SJSA1 (cell line): ENCODE measurements at places on chromosomes 5 and 9. TPM values are rescaled to one million over a fixed set of nuclear protein-coding genes. Genes with fewer than 3 reads are reported as not detected.
A peak's percentile ranks its signal among the peaks of the same experiment; 100 is the strongest.

- no peak for DNase-seq
Measured at GRCh38 chr9:2362150-2362549, 259.4 kb upstream of the VLDLR start.

DNA sequence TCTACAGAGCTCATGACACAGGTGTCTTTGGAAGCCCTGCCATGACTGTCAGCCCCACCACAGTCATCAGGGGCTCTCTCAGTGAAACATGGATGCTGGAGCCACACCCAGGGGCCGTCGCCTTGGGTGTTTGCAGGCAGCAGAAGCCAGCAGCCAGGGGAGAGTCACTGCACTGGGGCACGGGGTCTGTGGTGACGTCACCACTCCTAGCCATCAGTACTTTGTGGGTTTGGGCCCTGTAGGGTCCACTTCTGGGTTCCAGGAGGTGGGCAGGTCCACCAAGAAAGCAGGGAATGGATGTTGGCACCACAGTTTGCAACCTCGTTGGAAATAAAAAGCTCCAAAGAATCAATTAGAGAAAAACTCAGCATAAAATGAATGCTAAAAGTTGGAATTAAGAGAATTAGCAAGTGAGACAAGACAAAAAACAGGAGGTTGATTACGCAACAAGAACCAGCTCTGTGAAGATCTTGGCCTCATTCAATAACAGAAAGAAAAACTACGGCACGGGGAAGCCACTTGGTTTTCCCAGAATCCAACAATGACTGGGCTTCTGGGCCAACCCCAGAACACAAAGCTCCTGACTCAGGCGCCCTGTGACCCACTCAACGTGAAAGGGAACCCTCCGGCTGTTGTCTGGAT lies 34.3 kb downstream of the MED10 start:
- DNase-seq = no peak

The SHOC1 gene
- total RNA-seq = not detected in 2 replicates

The UHRF2 gene
- total RNA-seq = 19.0 and 20.9 TPM in 2 replicates

DNA sequence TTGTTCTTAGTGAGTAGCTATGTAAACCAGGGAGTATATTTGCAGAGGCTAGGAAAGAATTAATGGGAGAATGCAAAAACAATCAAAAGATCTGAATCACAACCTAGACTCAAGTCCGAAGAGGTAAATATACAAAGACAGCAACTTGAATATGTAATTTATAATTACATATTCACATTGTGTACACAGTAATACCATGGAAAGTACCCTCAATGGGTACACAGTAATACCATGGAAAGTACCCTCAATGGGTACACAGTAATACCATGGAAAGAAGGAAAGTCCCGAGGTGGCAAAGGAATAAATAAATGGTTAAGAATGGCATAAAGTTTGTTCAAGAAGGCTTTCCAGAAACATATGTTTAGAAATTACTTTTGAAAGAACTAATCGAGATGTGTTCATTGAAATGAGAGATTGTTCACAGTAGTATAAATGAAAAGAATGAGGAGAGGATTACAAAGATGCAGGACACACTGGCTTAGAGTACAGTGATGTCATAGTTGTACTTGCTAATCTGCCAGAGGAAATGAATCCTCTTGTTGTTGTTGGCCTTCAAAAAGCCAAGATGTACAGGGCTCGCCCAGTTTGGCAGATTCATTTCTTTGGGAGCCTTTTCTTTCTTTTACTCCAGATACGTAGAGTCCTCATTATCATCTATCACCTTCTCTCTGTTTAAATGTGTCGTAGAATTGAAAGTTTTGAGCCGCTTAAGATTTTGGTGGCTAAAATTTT lies 116.0 kb downstream of the UNC13B start:
- no peak for DNase-seq

The CDH9 gene
- total RNA-seq = not detected in 2 replicates

The TMED9 gene
- 141 and 148 TPM in 2 replicates for total RNA-seq

GRCh38 chr5:109876030-109876725 lies 186.5 kb downstream of the MAN2A1 start:
- no peak for DNase-seq

- DNase-seq = no peak
Measured at GRCh38 chr9:385818-386398, 171.2 kb downstream of the DOCK8 start.

- DNase-seq = no peak
Measured at GRCh38 chr5:124105326-124105725, 593.3 kb downstream of the CSNK1G3 start.

The PCDHB8 gene
- total RNA-seq = 0.75 and 1.8 TPM in 2 replicates

GRCh38 chr5:66597183-66597757 lies 1.1 kb downstream of the MAST4 start:
- DNase-seq = no peak

DNA sequence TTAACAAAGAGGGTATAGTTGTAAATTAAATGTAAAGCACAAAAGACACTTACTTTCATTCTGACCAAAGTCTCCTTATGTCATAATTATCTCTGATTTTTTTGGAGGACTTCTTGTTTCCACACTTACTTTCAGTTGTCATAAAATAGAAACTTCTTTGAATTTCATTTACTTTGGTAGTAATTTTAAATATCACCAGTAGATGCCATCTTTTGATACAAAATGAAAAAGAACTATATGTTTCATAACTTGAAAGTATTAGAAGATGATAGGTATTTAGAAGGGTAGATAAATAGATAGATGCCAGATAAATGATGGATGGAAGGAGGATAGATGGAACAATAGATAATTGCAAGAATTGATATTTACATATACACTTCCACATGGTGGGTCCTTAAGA lies 1865.3 kb upstream of the CDH9 start:
- DNase-seq = no peak

GRCh38 chr5:30605693-30606268 lies 587.7 kb upstream of the CDH6 start:
- DNase-seq = no peak

DNA sequence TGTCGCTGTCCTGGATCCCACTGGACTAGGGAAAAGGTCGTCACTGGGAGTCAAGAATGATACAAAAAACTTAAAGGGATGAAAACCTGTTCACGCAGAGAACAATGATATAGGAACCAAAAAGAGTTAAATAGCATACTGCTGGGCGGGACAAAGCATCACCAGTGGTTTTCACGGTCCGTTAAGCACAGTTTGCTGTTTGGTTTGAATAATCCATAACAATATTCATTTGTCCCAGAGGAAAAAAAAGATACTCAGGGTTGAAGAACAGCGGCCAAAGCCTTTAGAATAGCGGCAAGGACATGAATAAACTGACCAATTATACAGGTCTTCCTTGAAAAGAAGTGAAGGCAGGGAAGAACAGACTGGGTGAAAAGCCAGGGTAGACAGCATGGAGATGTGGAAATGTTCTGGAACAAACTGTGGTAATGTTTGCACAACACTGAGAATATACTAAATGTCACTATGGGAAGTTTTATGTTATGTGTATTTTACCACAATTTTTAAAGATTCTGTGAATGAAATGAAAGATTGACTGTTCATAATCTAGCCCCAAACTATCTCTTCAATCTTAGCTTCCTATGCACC lies 60.8 kb downstream of the MTMR12 start:
- DNase-seq = no peak

The SV2C gene
- not detected in 2 replicates for total RNA-seq

- no peak for DNase-seq
Measured at GRCh38 chr9:90299968-90300367, 342.7 kb downstream of the DIRAS2 start.

- DNase-seq = no peak
Measured at GRCh38 chr5:172579403-172579990, 61.6 kb upstream of the NEURL1B start.

DNA sequence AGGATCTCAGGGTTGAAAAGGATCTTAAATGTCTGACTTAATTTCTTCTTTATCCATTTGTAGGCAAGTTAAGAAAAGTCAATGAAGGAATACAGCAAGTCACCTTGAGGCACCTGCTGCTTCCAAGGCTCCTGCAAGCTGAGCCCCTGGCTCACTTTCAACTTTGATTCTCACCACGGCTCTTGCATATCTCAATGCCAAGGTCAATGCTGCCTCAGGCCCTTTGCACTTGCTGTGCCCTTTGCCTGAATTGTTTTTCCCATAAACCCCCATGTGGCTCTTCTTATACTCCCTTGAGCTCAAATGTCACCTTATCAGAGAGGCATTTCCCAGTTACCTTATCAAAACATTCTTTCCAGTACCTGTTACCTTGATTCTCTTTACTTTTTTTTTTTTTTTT lies 144.3 kb upstream of the RAPGEF1 start:
- no peak for DNase-seq

DNA sequence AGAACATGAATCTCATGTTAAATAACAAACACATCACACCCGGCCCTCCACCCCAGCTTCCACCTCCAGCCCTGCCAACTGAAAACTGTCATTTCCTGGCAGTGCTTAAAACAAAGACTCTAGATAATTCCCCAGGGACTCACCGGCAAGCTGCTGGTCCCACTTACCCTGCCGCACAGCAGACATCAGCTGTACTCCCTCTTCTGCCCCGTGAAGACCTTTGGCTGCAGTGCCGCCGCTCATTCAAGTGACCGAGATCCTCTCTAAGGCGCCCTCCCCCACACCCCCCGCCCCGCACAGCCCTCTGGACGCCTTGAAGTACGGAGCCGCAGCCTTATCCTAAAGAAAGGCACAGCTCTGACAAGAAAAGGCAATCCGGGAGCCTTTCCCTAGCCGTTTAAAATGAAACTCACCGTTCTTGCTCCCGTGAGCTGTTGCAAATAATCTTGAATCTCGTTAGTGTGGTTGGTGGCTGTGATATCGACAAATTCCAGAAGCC lies 434 bp downstream of the GLRX start:
- no peak for DNase-seq

DNA sequence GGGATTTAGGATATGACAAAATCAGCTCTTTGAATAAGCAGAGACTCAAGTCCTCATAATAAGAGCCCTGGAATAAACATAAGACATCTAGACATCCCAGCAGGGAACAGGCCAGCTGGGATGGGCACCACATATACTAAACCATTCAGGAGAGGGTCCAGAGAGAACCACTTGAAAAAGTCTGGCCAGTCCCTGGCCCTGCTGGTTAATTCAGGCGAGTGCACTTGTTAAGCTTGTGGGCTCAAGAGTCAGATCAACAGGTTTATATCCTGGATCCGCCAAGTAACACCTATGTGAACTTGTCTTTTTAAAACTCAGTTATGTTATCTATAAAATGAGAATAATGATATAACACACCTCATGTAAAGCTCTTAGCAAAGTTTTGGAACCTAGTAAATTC lies 63.3 kb downstream of the CAVIN4 start:
- no peak for DNase-seq

- DNase-seq = no peak
Measured at GRCh38 chr9:16003785-16004184, 450.9 kb downstream of the CCDC171 start.

GRCh38 chr9:136943291-136944211 lies 987 bp downstream of the FBXW5 start:
- DNase-seq = no peak

DNA sequence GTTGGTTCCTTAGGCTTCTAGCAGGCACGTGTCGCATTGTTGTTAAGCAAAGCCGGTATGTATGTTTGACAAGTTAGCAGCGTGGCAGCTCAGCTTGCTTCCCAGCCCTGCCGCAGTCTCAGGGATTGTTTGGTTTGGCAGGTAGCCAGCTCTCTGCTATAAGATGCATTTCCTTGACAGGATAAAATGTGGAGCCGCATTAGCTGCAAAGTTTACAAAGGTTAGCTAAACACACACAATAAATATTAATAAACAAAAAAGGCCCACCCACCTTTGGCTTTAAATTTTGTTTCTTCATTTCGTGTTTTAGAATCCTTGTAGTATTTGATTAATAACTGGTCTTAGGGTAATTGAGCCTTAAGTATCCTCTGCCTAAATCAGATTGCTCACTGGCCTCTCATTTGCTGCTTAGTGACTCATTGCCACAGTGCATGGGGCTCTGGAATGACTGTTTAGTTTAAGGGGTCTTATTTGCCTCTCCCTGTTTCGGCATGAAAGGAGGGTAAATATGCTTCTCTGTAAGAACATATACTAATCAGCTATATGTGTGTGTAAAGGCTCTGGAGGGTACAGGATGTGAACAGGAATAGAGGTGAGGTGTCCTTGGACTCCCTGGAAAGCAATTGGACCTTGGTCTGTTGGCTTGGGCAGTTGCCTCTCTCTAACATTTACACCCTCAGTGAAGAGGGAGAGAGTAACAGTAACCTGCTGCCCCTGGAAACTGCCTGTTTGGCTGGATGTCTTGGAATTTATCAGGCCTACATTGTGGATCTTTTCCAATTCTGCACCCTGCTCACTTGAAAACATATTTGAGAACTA lies 122.0 kb downstream of the GDNF start:
- peak; percentile 92 for DNase-seq

DNA sequence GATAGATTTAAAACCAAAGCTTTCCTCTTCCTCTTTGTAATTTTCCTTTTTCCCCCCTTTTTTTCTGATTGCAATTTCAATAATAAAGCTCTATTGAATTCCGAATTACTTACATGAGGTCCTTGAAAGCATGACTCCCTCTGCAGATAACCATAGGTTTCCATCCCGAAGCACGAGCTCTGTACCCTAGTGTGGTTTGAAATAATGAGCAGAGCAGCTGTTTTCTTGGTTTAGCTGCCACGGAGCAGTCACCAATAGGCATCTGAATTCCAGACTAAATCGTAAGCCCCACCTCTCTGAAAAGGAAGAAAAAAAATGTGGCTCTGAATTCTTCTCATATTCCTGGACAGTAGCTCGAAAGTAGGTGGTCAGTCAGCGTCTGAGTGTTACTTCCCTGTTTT lies 18.5 kb upstream of the GNE start:
- DNase-seq = peak; percentile 33

DNA sequence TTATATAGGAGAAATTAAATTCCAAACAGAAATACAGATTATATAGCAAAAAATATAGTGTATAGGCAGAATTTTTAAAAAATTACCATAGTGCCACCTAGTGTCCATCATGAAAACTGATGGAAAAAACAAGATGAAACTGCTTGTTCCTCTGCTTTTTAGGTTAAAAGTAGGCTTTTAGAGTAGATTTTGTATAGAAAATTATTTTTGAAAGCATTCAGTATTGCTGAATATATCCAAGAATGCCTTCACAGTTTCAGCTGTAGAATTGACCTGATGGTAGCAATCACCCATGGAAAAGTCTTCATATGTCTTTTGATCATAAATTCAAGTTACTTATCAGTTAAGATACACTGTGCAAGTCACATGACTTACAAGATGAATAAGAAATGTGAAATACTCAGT lies 19.7 kb downstream of the RIOK2 start:
- peak; percentile 27 for DNase-seq

The SPAG8 gene
- 0.13 TPM in 1 of 2 replicates, not detected in the other for total RNA-seq

The DDX31 gene
- total RNA-seq = 9.7 and 12.1 TPM in 2 replicates

The SPINK4 gene
- total RNA-seq = not detected in 2 replicates

- peak; percentile 60 for DNase-seq
Measured at GRCh38 chr5:159752622-159753275, 163.5 kb upstream of the ADRA1B start.
